GM23248 (cell line): ENCODE measurements at places on chromosomes 2 and 18.

- DNase-seq: peak; percentile 94
Observed at GRCh38 chr2:8836971-8837794, at the start of gene KIDINS220. TSS of gene KIDINS220 (minus strand) at chr2:8837613. CDS start at chr2:8827093, 10,520 bp downstream.

GRCh38 chr2:1047485-1047884, 96.8 kb downstream of the SNTG2 start:
- peak; percentile 41 for DNase-seq

DNA sequence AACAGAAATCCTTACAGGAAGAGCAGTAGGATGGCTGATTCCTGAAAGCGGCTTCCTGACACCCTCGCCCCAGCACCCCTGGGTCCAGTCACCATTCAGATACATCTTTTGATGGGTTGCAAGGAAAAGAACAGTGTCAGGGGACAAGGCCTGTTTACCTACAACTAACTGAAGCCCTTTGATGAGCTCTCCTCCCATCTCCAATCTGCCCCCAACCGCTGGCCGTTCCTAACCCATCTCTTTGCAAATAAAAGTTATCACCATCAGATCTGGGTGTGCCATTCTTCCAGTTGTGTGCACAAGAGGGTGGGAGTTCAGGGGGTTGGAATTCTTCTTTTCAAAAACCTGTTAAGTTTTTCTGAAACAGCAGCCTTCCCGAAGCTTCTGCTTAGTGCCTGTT, 48.9 kb downstream of the ARL4C start:
- no peak for DNase-seq

DNA sequence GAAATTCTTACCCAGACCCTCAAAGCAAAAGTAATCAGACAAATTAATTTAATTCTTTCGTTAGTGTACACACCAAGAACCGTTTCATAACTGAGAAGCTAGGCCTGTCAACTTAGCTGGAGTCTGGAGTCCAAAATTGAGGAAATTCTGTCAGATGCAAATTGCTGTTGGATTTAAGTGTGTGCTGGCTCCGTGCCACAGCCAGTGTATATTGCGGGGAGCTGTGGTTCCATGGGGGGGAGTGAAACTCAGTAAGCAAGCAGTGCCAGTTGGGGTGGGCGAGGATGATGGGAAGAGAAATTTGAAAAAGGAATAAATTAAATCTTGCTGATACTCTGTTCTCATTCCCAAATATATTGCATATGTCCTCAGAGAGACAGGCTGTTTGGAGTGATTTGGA, 4.0 kb downstream of the ARPC2 start:
- peak; percentile 42 for DNase-seq

- DNase-seq: peak; percentile 78
Observed at GRCh38 chr2:226963528-226963927, 127.7 kb downstream of the RHBDD1 start.

DNA sequence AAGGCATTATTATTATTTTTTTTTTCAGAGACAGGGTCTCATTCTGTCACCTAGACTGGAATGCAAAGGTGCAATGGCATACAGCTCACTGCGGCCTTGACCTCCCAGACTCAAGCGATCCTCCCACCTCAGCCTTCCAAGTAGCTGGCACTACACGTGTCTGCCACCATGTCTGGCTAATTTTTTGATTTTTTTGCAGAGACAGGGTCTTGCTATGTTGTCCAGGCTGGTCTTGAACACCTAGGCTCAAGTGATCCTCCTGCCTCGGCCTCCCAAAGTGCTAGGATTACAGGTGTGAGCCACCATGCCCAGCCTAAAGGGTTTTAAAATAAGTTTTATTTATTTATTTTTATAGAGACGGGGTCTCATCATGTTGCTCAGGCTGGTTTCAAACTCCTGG, 45.3 kb upstream of the AP1S3 start:
- no peak for DNase-seq

DNA sequence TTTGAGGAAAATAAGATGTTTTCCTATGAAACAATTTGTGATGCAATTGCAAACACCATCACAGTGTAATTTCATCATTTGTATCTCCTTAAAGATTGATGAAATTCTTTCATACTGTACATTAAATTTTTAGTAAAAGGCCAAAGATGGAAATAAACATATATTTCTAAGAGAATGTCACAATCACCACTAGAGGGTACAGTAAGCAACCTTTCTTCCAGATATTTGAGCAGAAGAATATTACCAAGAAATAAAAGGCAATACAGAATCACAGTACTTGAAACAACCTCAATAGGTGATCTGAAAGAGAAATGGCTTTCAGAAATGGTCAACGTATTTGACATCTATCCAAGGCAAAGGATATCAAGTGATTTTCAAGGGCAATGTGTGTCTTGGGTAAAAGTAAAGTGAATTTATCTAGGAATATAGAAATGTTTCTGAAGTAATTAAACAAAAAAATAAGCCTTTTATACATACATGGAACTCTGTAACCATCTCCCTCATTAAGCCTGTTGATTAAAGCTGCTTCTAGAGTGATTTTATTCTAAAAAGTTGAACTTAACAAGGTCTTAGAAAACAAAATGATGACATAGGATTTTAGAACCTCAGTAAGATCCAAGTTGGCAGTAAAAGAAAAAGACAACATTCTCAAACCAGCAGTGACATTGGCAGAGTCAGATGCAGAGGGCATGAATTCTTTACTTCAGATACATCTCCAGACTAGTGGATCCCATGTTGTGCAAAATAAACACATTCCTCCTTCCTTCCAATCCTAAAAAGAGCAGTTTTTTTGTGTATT, 90.3 kb upstream of the SESTD1 start:
- DNase-seq: peak; percentile 51

DNA sequence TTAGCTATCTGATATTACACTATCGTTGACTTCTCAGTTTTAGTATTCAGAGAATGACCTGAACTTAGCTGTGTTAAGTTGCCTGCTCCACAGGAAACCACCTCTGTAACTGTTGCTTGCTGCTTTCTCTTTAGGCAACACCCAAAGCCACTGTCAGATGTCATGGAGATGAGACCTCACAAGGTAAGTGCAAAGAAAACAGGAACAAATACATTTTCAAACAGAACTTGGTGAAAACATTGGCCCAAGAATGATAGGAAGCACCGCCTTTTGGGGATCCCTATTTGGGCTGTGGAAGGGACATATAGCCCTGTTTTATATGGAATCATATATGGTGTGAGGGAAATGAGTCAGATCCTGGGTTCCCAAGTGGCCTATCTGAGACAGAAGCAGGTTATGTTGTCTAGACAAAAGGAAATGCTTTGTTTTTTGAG, 143.4 kb downstream of the UBE2E3 start:
- no peak for DNase-seq

- peak; percentile 72 for DNase-seq
Observed at GRCh38 chr2:53751728-53752127, 15.9 kb upstream of the CHAC2 start.
